ENCODE measurements at places on chromosomes 7 and 10.

- DNase-seq: no peak
Measured at GRCh38 chr7:90595342-90595800, 750 bp upstream of the CDK14 start.

- no peak for DNase-seq
Measured at GRCh38 chr7:101720324-101720723, 91.2 kb upstream of the MYL10 start.

- DNase-seq: peak; percentile 91
Measured at GRCh38 chr7:7681191-7681935, 37.0 kb downstream of the RPA3 start.

DNA sequence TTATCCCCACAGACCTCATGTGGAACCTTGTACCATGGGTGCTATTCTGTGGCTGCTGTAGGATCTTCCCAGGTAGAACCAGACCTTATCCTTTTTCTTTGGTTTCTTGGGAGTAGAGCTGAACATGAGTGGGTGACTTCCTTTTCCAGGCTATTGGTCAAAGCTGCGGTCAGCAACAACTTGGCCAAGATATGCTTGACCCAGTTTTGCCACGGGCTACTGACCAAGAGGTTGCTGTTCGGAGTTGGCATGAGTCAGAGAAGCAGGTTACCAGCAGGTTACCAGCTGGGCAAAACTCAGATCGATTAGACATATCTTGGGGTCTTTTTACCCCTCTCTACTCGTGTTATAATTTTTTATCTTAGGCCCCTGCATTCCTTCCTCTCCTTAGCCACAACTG lies 36.7 kb upstream of the HDAC9 start:
- no peak for DNase-seq

DNA sequence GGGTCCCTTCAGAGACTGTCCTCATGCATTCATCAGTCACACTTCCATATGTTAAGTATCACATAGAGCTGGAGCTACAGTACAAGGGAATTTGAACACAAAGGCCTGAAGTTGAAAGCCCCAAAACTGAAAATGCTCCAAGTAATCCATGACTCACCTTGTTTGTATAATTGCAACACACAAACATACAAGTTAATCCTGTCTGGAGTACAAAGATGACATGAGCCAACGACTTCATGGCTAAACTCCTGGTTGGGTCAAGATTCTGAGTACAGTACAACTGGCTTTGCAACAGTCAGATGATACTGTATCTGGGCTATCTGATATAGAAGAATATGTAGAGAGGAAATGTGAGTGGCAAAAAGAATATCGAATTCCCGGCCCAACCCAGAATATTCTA lies 73.1 kb upstream of the AASS start:
- DNase-seq: no peak

DNA sequence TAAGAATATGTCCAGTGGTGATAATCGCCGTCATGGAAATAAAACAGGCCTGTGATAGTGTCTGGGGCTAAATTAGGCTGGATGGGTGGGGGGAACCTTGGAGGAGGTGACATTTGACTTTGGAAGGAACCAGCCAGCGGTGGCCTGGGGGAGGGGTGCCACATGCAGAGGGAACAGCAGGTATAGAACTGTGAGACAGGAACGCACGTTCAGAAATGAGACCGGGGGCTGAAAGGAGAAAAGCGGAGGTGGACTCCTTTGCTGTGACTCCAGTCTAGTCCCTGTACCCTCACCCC lies 2.6 kb upstream of the CYP26A1 start:
- DNase-seq: no peak

- DNase-seq: no peak
Measured at GRCh38 chr7:1422512-1423263, 36.6 kb downstream of the MICALL2 start.

GRCh38 chr7:108464743-108465142 lies 8.5 kb upstream of the NRCAM start:
- no peak for DNase-seq

GRCh38 chr7:96495751-96496216 lies 173.9 kb upstream of the SLC25A13 start:
- no peak for DNase-seq

- no peak for DNase-seq
Measured at GRCh38 chr7:150716939-150717338, 526 bp downstream of the GIMAP1 start.

DNA sequence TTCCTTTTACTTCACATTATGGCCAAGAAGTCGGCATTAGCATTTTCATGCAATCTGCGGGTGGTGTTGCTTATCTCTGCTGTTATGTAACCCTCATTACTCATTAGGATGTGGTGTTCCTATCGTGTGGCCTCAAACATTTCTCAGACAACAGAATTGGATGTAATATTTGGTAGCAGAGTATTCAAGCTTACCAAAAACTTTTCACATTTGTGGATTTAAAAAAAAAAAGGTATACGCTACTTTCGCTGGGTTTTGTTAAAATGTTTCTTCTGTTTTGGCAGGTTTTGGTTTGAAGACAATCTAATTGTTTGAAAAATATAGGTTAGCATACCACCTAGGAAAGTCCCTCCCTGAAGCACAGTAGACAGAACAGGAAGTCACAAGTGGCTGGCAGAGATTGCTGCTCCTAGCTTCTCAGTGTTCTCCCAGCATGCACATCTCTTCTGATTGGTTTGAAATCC lies 128.8 kb downstream of the GATA3 start:
- no peak for DNase-seq

DNA sequence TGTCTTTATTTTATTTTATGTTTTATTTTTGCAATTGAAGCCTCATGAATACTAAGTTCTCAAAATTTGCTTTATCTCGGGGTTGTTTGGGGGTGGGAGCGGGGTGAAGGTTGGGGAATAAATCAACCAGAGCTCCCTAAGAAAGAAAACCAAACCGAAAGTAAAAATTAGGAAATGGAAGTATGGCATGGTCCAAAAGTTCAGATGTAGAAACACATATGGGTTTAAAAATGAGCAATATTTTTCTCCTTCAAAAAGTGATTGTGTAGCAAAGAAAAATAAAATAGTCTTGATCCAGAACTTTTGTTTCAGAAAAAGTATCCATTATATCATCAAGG lies 177.4 kb upstream of the PLXDC2 start:
- no peak for DNase-seq

- DNase-seq: peak; percentile 58
Measured at GRCh38 chr7:7662527-7662926, 22.0 kb downstream of the UMAD1 start.

DNA sequence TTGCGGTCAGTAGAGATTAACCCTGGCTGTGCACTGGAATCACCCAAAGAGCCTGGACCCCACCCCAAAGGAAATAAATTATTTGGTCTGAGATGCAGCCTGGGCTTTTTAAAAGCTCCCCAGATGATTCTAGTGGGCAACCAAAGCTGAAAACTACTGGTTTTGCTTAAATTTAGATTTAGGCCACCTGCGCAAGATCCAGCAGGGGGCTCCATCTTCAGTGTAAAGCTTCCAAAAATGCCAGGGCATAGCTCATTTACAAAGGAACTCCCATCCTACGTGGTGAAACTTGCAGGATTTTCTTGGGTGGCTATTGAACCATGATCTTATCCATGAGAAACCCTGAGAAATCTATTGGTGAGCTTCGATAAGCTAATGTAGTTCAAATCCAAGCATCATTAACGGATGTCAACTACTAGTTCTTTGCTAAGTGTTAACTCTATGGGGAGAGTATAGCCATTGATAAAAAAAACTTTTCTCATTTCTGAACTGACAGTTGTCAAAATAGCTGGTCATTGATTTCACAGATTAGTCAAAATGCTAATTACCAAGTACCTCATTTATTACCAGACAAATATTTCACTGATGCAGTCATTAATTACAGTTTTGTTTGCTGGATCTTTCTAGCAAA lies 315.3 kb downstream of the LHFPL3 start:
- DNase-seq: peak; percentile 84

- DNase-seq: peak; percentile 71
Measured at GRCh38 chr7:93178213-93178612, 30.0 kb upstream of the SAMD9L start.

DNA sequence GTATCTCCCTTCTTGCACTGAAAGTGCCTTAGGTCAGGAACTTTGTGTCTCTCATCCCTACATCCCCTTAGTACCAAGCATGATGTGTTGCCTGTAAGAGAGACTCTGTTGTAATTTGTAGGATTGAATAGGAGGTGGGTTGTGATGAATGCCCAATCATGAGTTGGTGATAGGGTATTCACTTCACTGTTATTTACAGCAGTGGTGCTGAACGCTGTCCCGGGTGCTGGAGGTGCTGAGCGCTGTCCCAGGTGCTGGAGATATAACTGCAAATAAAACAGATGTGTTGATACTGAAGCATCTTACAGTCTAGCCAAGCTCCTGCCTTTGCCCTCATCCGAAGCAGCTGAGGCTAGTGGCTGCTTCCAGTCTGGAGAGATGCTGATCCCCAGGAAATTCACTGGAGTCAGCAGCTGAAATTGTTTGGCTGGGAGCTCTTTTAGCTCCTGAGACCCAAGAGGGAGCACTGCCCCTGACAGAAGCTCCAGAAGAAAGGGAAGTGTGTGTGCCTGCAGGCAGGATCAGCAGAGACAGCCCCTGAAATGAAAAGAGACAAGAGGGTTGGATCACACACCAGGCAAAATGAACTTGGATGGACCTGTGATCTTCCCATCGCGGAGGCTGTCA lies 183.4 kb downstream of the SORCS3 start:
- peak; percentile 24 for DNase-seq

- no peak for DNase-seq
Measured at GRCh38 chr10:18556522-18557147, 94.8 kb downstream of the NSUN6 start.

DNA sequence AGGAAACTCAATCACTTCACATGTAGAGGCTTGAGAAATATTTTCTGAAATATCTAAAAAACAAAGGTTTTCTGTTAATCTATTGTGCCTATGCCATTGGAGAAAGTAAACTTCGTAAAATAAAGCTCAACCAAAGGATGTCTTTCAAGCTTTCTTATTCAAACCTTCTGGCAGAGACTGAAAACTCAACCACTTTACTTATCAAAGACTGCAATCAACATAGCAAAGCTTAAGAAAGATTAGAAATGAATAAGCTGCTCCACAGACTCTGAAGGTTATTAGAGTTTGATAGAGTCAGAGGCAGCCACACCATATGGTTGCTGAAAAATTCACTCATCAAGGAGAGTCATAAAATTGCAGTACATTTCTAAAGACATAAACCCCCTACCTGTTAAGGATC lies 245.8 kb upstream of the MEOX2 start:
- DNase-seq: no peak

DNA sequence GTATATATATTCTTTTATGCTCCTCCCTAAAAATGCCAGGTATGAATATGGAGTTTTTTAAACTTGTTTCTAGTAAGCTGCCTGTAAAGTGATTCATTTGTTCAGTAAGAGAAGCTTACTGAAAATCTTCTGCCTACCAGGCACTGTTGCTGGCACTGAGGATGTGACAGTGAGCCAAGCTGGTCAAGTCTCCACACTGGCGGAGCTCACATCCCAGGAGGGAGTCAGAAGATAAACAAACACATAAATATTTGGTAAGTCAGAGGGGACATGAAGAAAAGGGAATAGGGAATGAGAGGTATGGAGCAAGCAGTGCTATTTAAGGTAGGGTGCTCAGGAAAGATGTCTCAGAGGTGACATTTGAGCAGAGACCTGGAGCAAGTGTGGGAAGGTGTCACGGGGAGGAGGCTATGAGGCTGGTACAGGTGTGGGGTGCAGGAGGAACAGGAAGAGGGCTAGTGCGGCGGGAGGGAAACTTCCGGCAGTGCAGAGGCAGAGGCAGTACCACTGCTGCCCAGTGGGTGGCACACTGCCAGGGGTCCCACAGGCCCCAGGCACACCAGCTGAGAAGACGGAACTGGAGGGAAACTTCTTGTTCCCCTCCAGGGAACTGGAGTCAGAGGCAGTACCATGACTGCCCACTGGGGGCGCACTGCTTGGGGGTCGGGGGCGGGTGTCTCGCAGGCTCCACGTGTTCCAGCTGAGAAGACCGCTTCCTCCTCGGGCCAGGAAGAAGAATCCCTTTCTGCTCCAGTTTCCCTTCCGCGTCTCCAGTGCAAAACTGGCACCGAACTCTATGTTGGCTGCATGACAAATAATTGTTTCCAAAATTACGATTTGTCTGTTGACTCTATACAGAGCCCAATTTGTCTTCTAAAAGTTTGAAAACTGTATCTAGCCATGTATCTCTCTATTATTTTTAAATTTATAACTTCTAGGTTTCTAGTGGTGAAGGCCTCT lies 161.0 kb downstream of the TEX36 start:
- peak; percentile 35 for DNase-seq

DNA sequence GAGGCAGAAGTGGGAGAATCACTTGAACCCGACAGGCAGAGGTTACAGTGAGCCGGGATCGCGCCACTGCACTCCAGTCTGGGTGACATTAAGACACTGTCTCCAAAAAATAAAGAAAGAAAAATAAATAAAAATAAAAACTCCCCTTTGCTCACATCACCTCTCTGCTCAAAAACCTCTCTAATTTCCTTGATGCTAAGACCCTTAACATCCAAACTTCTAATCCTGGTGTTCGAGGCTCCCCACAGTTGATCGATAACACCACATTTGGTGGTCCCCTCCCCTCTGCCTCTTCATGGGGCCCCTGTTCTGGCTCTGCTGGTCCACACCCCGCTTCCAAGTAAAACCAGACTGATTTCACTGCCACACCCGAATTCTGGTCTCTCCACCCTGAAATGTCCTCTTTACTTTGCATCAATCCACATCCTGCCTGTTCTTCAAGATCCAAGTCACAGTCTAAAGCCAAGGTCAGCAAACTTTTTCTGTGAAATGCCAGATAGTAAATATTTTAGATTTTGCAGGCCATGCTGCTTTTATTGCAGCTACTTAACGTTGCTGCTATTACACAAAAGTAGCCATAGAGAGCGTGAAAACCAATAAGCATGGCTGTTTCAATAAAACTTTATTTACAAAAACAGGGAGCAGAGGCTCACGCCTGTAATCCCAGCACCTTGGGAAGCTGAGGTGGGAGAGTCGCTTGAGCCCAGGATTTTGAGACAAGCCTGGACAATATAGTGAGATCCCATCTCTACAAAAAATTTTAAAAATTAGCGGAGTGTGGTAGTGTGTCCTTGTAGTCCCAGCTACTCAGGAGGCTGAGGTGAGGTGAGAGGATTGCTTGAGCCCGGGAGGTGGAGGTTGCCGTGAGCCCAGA lies 11.8 kb downstream of the MOSPD3 start:
- no peak for DNase-seq

GRCh38 chr7:28879105-28879504 lies 79.0 kb downstream of the TRIL start:
- no peak for DNase-seq

DNA sequence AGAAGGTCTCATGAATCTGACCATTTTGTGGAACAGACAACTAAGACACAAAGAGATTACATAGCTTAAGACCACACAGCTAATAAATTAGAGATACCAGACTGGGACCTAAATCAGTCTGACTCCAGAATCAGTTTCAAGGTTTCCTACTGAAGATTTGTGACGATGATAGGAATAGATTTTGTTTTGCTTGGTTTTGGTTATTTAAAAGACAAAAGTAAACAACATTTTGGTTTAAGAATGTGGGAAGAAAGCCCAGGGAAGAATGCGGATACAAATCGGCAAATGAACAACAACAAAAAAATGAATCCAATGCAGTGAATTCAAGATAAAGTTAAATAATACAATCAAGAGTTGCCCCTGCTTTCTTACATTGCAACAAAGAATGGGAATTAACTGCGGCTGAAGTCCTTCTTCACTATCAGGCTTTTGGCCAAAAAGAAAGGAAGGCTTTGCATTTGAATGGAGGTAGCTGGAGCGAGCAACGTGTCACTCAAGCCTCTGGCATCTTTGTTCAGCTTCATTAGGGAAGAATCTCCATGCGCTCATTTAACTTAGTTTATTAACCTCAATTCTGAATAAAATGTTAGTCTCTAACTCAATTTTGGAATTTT lies 210.8 kb downstream of the ADAM12 start:
- DNase-seq: no peak

- DNase-seq: no peak
Measured at GRCh38 chr7:82057476-82057875, 287.6 kb upstream of the HGF start.

- DNase-seq: no peak
Measured at GRCh38 chr7:121166916-121167315, 161.9 kb upstream of the WNT16 start.

Measured in SK-MEL-5 (cell line).